ENCODE measurements at places on chromosomes 1 and 21. TPM values are rescaled to one million over a fixed set of nuclear protein-coding genes. Genes with fewer than 3 reads are reported as not detected.

DNA sequence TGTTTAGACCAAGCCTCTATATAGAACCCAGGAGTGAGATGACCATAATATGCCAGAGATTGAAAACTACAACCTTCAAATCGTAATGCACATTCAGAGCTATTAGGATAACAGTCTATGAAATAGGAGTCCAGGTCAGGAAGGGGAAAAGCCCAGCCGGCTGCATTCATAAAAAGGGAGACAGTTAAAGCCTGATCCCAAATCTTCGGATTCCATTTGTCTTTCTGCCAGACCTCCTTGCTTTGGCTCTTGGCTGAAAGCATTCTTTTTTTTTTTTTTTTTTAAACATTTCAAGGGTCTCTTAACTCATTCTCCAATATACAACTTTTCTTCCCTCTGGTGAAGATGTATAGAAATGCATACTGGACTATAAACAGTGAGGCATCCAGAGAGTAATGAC, 81.1 kb downstream of the NTPCR start:
- H3K4me3 ChIP-seq, result no peak overlapping the region
- H3K36me3 ChIP-seq, result peaks cover 27% of the 10 kb centered on the region
- no peak for DNase-seq
- H3K27ac ChIP-seq, result no peak overlapping the region
- no peaks in the 10 kb centered on the region for H3K27me3 ChIP-seq
- H3K4me1 ChIP-seq, result no peaks in the 10 kb centered on the region

DNA sequence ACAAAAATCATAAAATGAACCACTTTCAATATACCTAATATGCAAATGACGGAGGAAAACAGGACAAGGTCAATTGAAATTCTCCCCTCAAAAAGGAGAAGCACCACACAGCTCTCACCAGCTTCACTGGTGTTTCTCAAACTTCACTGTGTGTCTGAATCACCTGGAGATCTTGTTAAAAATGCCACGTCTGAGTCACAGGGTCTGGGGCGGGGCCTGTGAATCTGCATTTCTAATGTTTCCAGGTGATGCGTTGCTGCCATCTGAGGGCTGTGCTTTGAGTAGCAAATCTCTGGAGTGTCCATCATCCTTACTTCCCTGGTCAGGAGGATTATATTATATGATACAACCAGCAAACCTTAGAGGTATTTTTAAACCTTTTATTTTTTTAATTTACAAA, 9.0 kb downstream of the CLDN19 start:
- H3K27ac ChIP-seq, result no peak overlapping the region
- DNase-seq, result no peak
- no peaks in the 10 kb centered on the region for H3K4me1 ChIP-seq
- H3K36me3 ChIP-seq, result no peaks in the 10 kb centered on the region
- no peaks in the 10 kb centered on the region for H3K27me3 ChIP-seq

The MYOG gene
- total RNA-seq, result not detected

The EDN2 gene
- not detected for total RNA-seq

The PPIAL4G gene
- 3.0 TPM for total RNA-seq

The LYPLA2 gene
- total RNA-seq, result 52.9 TPM

All from naive thymus-derived CD8-positive, alpha-beta T cell (primary cell).